ENCODE measurements at places on chromosomes 2 and 18.
A peak's percentile ranks its signal among the peaks of the same experiment; 100 is the strongest.

DNA sequence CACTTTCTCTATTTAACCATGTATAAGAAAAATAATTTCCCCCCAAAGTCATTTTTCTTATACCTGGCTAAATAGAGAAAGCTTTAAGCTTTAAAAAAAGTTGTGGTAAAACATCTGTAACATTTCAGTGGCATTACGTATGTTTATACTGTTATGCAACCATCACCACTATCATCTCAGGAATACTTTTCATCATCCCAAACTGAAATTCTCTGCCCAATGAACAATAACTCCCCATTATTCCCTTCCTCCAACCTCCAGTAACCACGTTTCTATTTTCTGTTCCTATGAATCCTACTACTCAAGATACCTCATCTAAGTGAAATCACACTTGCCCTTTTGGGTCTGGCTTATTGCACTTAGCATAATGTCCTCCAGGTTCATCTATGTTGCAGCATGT, 1.7 kb upstream of the SLC3A1 start:
- DNase-seq, result no peak

GRCh38 chr2:97993926-97994325, 1.8 kb downstream of the TMEM131 start:
- DNase-seq, result no peak

- no peak for DNase-seq
Observed at GRCh38 chr2:1625281-1626001, 118.9 kb downstream of the PXDN start.

GRCh38 chr2:26523750-26524149, 45.8 kb upstream of the OTOF start:
- DNase-seq, result no peak

DNA sequence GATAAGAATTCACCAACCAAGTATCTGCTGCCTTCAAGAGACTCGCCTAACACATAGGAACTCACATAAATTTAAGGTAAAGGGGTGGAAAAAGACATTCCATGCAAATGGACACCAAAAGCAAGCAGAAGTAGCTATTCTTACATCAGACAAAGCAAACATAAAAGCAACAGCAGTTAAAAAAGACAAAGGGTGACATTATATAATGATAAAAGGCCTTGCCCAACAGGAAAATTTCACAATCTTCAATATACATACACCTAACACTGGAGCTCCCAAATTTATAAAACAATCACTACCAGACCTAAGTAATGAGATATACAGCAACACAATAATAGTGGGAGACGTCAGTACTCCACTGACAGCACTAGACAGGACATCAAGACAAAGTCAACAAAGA, 41.4 kb downstream of the NEMP2 start:
- DNase-seq, result no peak

DNA sequence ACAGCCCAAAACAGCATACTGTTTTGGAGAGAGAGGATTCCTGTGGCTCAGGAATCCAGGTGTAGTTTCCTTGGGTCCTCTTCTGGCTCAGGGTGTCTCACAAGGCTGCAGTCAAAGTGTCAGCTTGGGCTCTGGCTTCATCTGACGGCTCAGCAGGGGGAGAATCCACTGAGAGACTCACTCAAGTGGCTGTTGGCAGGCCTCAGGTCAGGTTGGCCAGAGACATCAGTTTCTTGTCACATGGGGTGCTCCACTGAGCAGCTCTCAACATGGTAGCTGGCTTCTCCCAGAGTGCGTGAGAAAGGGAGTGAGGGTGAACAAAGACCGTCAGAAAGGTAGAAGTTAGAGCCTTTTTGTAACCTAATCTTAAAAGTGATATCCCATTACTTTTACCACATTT, 168.4 kb downstream of the SOCS6 start:
- DNase-seq, result no peak

DNA sequence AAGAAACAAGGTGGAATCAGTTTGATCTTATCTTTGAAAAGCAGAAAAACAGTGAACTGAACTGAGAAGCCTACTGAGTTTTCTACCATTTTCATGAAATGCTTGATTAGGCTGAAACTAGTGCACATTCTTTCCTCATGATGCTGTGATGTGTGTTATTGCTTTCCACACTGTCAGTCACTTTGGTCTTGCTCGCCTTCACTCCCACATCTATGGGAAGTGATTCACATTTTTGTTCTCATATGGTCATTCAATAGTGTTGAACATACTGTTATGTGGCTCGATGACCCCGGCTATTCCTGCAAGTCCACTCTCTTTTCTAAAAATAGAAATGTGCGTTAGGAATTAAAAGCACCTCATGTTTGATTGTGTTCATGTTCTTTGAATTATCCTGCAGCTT, 129.7 kb downstream of the TGIF1 start:
- DNase-seq, result no peak

DNA sequence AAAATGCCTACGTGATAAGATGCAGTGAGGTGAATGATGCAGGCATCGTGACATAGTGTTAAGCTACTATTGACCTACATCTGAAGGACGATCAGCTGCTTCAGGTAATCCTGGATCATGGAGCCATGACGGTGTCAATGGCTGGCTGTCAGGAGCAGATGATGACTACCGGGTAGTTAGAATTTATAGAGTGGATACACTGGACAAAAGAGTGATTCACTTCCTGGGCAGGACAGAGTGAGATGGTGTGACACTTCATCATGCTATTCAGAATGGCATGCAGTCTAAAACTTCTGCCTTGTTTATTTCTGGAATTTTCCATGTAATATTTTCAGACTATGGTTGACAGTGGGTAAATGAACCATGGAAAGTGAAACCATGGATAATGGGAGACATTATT, 29.5 kb downstream of the METTL8 start:
- no peak for DNase-seq

DNA sequence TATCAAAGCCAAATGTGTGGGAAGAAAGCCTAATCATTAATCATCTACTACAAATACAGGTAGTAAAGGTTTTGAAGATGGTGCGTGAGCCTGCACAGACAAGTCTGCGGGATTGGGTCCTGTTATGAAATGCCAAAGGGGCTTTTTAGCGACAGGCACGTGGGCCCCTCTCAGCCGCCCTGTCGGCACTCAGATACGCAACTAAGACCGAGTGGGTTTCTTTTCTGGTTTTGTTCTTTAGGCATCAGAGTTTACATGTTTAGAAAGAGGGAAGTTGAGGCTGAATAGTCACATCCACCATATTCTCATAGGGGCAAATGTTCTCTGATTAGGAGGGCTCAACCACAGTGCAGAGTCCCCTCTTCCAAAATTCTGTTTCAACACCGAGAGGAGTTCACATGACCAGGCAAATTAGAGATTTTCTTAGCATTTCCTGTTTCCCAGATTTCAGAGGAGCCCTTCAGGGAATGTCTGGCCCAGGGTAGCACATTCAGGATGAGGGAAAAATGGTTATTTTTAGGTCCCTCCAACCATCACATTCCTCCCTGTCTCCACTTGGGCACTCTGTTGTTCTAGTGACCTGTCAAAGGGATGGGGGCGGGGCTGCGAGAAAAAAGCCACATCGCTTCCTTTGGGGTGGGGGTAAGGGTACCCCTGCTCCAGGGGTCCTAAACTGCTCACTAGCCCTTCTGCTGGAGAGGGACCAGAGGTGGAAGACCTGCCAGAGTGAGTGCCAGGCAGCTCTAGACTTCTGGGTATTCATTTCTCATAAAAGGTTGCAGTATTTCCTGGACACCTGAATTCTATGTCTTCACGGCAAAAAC, 159.2 kb downstream of the BCL2 start:
- no peak for DNase-seq

DNA sequence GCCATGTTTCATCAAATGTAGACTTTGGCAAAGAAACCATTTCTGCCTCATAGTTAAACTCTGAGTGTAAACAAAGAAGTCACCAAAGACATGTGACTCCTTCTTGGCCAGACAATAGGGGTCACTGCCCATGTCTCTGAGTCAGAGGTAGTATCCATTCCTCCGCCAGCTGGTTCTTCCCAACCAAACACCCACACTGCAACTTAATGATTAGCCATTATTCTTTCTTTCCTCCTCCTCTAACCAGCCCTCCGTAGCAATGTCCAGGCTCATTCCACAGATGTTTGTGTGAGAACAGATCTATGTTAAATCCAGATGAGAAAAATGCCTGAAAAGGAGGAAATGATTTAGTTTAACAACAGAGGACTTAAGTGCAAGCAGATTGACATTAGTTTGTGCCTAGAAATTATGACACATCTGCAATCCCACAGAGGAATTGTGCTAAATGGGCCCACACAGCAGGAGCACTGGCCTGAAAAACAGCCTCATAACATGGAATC, 127.9 kb upstream of the SH3BP4 start:
- DNase-seq, result no peak

- no peak for DNase-seq
Observed at GRCh38 chr2:231673348-231673770, 35.0 kb upstream of the PTMA start.

DNA sequence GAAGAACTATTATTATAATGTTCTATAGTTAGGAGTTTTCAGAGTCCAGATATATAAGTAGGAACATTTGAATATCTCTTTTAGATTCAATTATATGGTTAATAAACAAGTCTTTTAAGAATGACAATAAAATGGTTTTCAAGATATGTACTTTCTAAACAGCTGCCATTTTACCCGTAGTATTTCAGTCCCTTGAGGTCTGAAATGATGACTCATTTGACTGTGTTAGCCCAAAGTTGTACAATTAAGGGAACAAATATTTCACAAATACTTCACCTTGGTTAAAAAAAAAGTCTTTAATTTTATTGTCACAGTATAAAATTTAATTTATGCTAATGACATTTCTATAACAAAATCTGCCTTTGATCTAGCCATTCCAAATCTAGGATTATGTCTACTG, 91.6 kb upstream of the TANK start:
- no peak for DNase-seq

GRCh38 chr18:46329736-46330246, 225.6 kb downstream of the HAUS1 start:
- DNase-seq, result no peak

GRCh38 chr2:160052531-160052930, 9.9 kb downstream of the PLA2R1 start:
- DNase-seq, result no peak

GRCh38 chr18:77478646-77479442, 229.2 kb downstream of the GALR1 start:
- no peak for DNase-seq

DNA sequence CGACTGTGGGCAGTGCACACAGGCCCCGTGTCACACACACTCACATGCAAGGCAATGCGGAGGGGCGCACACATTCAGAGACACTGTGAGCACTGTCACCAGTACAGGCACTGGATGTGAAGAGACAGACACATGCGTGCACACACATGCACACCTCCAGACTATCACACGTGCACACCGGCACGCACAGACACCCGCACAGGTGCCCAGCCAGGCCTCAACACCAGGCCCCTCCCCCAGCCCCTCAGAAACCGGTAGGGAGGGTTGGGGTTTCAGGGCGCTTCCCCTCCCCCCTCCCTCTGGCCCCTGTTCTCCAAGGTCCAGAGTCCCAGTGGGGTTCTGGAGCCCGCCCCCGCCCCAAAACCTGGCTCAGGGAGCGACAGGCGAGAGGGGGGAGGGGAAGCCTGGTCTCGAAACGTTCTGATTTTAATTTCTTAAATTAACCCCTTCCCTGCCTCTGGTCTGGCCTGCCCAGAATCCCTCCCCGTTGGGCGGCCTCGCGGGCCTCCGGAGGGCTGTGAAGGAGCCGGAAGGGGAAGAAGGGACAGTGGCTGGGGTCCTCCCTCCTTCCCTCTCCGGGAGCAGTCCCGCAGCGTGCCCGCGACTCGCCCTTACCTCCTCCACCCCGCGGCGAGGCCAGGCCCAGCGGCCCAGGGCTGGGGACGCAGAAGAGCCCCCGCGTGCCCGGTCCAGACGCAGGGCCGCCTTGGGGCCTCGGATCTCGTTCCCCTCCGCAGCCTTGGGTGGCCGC, 558 bp downstream of the FBXO41 start:
- peak; percentile 64 for DNase-seq

- DNase-seq, result peak; percentile 38
Observed at GRCh38 chr18:63339920-63340484, 20.4 kb upstream of the BCL2 start.

- DNase-seq, result no peak
Observed at GRCh38 chr18:62834715-62835114, 119.4 kb downstream of the PHLPP1 start.

GRCh38 chr2:147405651-147406050, 439.2 kb upstream of the ACVR2A start:
- DNase-seq, result no peak

DNA sequence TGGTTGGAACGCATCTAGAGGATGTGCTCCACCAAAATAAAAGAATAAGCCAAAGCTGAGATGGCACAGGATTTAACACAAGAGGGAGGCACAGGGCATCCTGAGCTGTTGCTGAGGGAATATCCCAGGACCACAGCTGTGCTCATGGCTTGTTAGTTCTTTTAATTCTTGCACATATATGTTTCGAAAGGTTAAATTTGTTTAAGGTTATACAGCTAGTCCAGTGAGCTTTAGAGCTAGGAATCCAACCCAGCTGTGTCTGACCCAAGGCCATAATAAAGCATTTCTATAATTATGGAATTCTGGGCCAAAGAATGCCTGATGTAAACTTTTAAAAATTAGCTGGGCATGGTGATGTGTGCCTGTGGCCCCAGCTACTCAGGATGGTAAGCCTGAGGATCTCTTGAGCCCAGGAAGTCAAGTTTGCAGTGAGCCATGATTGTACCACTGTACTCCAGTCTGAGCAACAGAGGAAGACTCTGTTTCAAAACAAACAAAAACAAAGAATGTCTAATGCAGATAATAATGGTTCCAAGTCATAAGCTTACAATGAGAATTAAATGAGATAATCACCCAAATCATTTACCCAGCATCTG, 66.4 kb upstream of the CCBE1 start:
- no peak for DNase-seq

- DNase-seq, result peak; percentile 30
Observed at GRCh38 chr18:50401888-50402287, 27.0 kb downstream of the SKA1 start.

DNA sequence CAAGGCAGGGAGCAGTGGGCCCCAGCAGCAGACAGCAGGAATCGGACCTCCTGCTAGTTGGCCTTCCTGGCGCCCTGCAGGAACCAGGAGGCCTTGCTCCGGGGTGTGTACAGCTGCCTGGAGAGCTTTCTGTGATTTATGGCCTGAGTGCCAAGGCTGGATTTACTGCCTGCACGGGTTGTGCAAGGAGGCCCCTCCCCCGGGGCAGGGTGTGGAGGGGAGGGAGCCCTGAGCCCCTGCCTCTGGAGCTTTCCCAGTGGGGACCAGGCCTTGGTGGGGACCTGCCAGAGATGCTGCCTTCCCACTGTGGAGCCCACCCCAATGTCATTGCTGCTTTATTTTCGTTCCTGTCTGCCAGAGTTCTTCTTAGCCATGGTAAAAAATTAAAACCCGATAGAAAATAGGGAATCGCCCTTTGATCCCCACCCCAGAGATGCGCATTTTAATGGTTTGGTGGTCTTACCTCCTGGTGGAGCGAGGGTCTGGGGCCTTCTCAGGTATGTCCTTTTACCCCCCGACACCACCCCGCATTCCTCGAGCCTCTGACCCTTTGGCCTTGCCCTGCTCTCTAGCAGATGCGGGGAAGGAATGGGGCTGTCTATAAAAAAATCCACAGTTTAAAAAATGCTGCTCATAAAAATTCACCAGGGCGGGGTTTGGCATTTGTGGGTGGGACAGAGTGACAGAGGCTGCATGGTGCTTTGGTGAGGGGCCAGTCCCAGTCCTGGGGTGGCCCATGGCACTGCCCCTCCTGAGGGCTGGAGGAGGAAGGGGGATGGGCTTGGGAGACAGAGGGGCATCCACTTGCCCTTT, 6.9 kb upstream of the RALB start:
- DNase-seq, result no peak

Measured in stimulated activated naive CD8-positive, alpha-beta T cell treated with anti-CD3 and anti-CD28 coated beads, Interleukin-15, Interleukin-2, amounts not matched to agents 100 U/mL and 50 U/mL, for 24 hours (primary cell).